Stomach (tissue), 19 donors: ENCODE measurements at places on chromosomes 5 and 9. TPM values are rescaled to one million over a fixed set of nuclear protein-coding genes. Genes with fewer than 3 reads are reported as not detected.

GRCh38 chr9:71544464-71544863 is 223.8 kb downstream of the CEMIP2 start:
- H3K27ac ChIP-seq: no peak overlapping the region
- no peaks in the 10 kb centered on the region for H3K27me3 ChIP-seq
- H3K4me1 ChIP-seq: no peaks in the 10 kb centered on the region

DNA sequence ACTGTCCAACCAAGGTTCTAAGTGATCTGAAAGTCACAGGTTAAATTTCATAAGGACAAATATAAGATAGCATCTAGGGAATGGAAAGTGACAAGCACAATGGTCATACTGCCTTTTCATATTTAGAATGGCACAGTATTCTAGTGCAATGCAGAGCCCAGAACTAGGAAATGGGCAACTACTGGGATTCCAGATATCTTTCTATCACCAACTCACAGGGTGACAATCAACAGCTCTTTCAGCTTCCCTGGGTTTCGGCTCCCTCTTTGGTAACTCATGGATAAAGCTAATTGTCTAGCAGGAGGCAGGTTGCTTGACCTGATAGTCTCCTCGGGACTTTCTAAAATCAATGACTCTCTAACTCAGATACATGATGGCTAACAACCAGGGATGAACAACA is 60.4 kb downstream of the NR3C1 start:
- no peak overlapping the region for H3K4me3 ChIP-seq
- peaks cover 73% of the 10 kb centered on the region for H3K4me1 ChIP-seq
- H3K27ac ChIP-seq: no peak overlapping the region
- no peaks in the 10 kb centered on the region for H3K36me3 ChIP-seq

- H3K4me3 ChIP-seq: no peak overlapping the region
- peaks cover 5% of the 10 kb centered on the region for H3K4me1 ChIP-seq
- H3K27ac ChIP-seq: no peak overlapping the region
These were observed 13.8 kb downstream of the ENHO start for GRCh38 chr9:34508951-34509350.

DNA sequence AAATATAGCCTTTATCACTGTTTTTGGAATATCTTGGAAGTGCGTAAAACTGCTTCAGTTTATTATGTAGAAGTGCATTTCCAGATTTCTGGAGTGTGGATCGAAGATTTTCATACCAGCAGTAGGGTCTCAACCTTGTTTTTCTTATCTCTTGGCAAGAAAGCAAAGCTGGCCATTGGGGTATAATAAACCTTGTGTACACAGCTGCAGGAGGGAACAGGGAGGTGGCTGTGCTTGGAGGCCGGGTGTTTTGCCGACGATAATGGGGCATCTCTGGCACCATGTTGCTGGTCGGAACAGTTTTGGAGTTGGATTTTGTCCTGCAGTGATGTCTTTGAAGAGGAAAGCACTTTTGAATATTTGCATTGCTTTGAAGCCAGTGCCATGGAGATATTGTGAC is 308.8 kb upstream of the DMRT1 start:
- DNase-seq: peak; percentile 45
- H3K36me3 ChIP-seq: no peaks in the 10 kb centered on the region
- no peak overlapping the region for H3K4me3 ChIP-seq
- H3K27me3 ChIP-seq: no peaks in the 10 kb centered on the region

DNA sequence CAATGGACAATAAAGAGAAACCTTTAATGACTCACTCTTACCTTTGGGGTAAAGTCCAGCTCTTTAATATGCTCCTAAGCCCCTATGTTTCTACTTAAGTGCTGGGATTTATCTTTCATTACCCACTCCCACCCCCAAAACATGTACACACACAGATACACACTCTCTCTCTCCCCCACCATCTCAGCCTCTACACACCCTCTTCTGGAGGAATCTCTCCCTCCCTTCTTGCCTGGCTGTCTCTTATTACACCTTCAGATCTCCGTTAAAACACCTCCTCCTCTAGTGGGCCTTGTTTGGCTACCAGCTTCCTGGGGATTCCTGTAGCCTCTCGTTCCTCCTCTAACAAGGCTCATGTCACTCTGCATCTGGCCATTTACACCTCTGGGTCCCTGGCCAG is 6.9 kb downstream of the GPRIN1 start:
- H3K27ac ChIP-seq: no peak overlapping the region
- H3K36me3 ChIP-seq: no peaks in the 10 kb centered on the region
- no peak for DNase-seq
- H3K27me3 ChIP-seq: no peaks in the 10 kb centered on the region
- H3K4me1 ChIP-seq: no peaks in the 10 kb centered on the region

- peak within 1 kb of the TSS; percentile 86 for H3K4me3 ChIP-seq
- peak within 1 kb of the TSS; percentile 96 for H3K27ac ChIP-seq
- H3K36me3 ChIP-seq: no peaks in the 10 kb centered on the region
- no peaks in the 10 kb centered on the region for H3K27me3 ChIP-seq
- DNase-seq: peak; percentile 94
These were observed at the start of gene MAP3K1 for GRCh38 chr5:56814963-56815657. TSS of gene MAP3K1 (plus strand) at chr5:56815549. CDS start at chr5:56815574, 25 bp downstream.

DNA sequence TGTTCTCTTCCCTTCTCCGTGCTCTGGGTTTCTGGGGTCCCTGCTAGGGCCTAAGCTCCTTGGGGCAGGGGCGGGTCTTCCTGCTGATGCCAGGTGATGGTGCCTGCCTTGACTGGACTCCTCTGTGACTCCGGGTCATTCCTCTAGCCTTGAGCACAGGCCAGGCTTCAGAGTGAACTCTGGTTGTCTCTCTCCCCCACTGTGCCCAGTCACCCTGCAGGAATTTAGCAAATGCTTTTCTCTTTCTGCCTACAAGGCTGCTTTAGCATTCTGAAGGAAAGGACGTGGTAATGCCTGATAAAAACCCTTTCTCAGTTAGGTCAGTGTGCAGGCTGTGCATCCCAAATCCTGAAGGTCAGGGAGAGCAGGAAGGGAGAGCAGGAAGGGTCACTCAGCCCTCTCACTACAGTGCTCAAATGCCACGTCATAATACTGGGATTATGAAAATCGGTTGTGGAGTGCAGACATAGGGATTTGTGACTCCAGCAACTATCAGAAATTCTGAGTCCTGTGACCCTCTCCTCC is 2.7 kb downstream of the CXCL14 start:
- H3K4me1 ChIP-seq: peaks cover 14% of the 10 kb centered on the region
- peaks cover 26% of the 10 kb centered on the region for H3K27me3 ChIP-seq
- H3K4me3 ChIP-seq: no peak overlapping the region

- no peaks in the 10 kb centered on the region for H3K36me3 ChIP-seq
- DNase-seq: no peak
- no peaks in the 10 kb centered on the region for H3K27me3 ChIP-seq
- no peak overlapping the region for H3K27ac ChIP-seq
- no peak overlapping the region for H3K4me3 ChIP-seq
- no peaks in the 10 kb centered on the region for H3K4me1 ChIP-seq
These were observed 720.2 kb upstream of the C9orf72 start for GRCh38 chr9:28293369-28294090.

- H3K27ac ChIP-seq: no peak overlapping the region
- DNase-seq: peak; percentile 68
- no peaks in the 10 kb centered on the region for H3K4me1 ChIP-seq
- no peaks in the 10 kb centered on the region for H3K27me3 ChIP-seq
These were observed 278.8 kb downstream of the ENC1 start for GRCh38 chr5:74361406-74362358.

DNA sequence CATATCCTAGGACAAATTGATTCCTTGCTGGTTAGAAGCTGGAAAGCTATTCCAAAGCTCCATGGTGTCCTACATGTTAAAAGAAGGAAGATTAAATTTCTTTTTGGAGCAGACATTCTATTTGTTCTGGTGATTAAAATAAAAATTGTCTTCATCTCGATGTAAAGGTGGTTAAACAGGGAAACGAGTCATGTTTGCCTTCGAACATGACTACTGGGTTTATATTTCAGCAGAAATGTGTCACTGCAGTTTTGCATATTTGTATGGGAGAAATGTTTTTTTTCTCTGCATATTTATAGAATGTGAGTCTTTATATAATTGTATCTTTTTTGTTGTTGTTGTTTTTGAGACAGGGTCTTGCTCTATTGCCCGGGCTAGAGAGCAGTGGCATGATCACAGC is 36.4 kb downstream of the ADAMTS12 start:
- H3K27me3 ChIP-seq: no peaks in the 10 kb centered on the region
- DNase-seq: no peak
- no peaks in the 10 kb centered on the region for H3K4me1 ChIP-seq
- H3K4me3 ChIP-seq: no peak overlapping the region

DNA sequence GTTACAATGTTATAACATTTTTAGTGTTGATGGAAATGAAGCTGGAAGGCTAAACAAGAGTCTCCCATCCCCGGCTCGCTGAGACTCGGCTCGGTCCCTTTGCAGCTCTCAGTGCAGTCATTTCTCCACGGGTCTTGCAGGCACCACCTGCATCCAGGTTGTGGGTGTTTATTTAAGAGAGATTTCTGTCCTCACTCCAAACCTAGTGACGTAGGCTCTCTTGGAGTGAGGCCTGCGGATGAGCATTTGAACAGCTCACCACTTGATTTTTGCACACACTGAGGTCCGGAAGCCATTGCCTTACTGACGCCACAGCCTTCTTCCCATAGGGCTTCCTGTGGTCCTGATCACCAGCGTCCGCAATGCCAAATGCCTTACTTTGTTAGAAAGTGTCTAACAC is 197.7 kb upstream of the OTULINL start:
- no peak overlapping the region for H3K27ac ChIP-seq
- no peak for DNase-seq
- no peaks in the 10 kb centered on the region for H3K27me3 ChIP-seq
- H3K36me3 ChIP-seq: peaks cover 90% of the 10 kb centered on the region
- no peak overlapping the region for H3K4me3 ChIP-seq

DNA sequence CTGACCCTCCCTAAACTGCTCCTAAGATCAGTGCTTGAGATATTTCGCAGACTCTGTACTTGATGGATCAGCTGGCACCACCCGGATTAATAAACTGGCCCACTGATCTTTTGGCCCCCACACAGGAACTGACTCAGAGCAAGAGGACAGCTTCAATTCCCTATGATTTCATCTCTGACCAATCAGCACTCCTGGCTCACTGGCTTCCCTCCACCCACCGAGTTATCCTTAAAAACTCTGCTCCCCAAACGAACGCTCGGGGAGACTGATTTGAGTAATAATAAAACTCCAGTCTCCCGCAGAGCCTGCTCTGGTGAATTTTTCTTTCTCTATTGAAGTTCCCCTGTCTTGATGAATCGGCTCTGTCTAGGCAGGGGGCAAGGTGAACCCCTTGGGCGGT is 36.5 kb upstream of the CD180 start:
- peaks cover 22% of the 10 kb centered on the region for H3K4me1 ChIP-seq
- no peaks in the 10 kb centered on the region for H3K27me3 ChIP-seq

GRCh38 chr5:59786334-59786805 is 107.2 kb downstream of the PDE4D start:
- DNase-seq: no peak
- peaks cover 21% of the 10 kb centered on the region for H3K4me1 ChIP-seq

DNA sequence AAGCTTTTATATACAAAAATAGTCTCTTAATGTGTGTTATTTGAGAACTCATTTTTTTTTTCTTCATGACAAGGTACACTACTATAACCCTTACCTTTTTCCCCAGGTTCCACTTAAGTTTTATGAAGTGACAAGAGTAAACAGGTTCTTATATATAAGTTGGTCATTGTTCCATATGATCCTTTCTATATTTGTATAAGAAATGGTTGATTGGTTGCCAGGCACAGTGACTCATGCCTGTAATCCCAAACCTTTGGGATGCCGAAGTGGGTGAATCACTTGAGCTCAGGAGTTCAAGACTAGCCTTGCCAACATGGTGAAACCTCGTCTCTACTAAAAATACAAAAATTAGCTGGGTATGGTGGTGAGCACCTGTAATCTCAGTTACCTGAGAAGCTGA is 108.3 kb downstream of the PCSK1 start:
- DNase-seq: no peak
- no peak overlapping the region for H3K27ac ChIP-seq
- no peaks in the 10 kb centered on the region for H3K4me1 ChIP-seq
- no peaks in the 10 kb centered on the region for H3K36me3 ChIP-seq
- no peak overlapping the region for H3K4me3 ChIP-seq
- no peaks in the 10 kb centered on the region for H3K27me3 ChIP-seq

- no peaks in the 10 kb centered on the region for H3K36me3 ChIP-seq
- DNase-seq: no peak
- peaks cover 31% of the 10 kb centered on the region for H3K4me1 ChIP-seq
These were observed 42.7 kb downstream of the IQGAP2 start for GRCh38 chr5:76445830-76446229.

DNA sequence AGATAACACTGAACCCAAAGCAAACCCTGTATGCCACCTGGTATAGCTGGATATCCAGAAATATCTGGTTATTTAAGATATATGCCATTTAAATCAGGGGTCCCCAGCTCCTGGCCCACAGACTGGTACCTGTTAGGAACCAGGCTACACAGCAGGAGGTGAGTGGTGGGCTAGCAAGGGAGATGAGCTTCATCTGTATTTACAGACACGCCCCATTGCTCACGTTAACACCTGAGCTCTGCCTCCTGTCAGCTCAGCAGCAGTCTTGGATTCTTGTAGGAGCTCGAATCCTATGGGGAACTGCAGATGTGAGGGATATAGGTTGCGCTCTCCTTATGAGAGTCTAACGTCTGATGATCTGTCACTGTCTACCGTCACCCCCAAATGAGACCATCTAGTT is 646.6 kb downstream of the TLE4 start:
- H3K36me3 ChIP-seq: no peaks in the 10 kb centered on the region
- H3K27me3 ChIP-seq: no peaks in the 10 kb centered on the region
- H3K27ac ChIP-seq: no peak overlapping the region
- DNase-seq: no peak

DNA sequence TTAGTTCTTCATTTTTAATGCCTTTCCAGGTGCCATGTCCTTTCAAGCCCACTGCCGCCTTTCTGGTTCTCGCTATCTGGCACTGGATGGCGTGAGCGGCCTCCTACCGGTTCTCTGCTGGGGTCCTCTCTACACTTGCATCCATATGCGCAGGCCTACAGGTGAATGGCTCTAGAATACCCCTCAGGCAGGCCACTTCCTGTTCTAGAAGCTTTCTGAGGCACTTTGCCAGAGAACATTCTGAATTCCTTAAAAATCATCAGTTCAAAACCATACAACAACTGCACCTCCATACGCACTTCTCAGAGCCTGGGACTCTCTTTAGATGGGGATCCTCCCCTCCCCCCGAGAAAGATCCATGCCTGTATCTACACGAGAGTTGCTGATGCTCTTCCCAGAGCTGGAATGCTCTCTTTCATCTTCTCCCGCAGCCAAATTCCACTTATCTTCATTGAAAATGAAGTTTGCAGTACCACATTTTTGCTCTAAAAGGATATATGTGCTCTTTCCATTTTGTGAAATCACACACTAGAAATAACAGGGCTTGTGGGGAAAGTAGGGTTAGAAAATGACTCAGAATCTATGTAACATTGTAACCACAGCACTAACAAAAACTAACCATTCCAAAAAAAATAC is 1.4 kb upstream of the LHFPL2 start:
- H3K36me3 ChIP-seq: no peaks in the 10 kb centered on the region
- peaks cover 44% of the 10 kb centered on the region for H3K4me1 ChIP-seq
- H3K27me3 ChIP-seq: no peaks in the 10 kb centered on the region
- no peak for DNase-seq
- H3K4me3 ChIP-seq: no peak overlapping the region
- H3K27ac ChIP-seq: no peak overlapping the region

GRCh38 chr9:86230858-86231257 is 28.6 kb downstream of the C9orf153 start:
- no peak overlapping the region for H3K27ac ChIP-seq
- no peak overlapping the region for H3K4me3 ChIP-seq
- no peaks in the 10 kb centered on the region for H3K36me3 ChIP-seq
- DNase-seq: no peak
- H3K4me1 ChIP-seq: no peaks in the 10 kb centered on the region
- H3K27me3 ChIP-seq: no peaks in the 10 kb centered on the region

Gene TXNDC8
- not detected for total RNA-seq

Gene CNTNAP3
- total RNA-seq: not detected

Gene SLC25A48
- total RNA-seq: not detected

Gene SLC34A3
- 0.18 TPM for total RNA-seq

Gene CD180
- 2.6 TPM for total RNA-seq

Gene OBP2B
- total RNA-seq: not detected

Gene FOXD4L6
- not detected for total RNA-seq

Gene ATOSB
- 14.3 TPM for total RNA-seq

Gene PCDHB10
- total RNA-seq: 2.3 TPM
